ENCODE measurements at places on chromosomes 3 and 15. TPM values are rescaled to one million over a fixed set of nuclear protein-coding genes. Genes with fewer than 3 reads are reported as not detected.

The GABRB3 gene
- total RNA-seq: 2.2 TPM

The GPR171 gene
- 0.24 TPM for total RNA-seq

The ADAMTSL3 gene
- 11.5 TPM for total RNA-seq

The GABRR3 gene
- not detected for total RNA-seq

The SLCO3A1 gene
- total RNA-seq: 45.9 TPM

The ERC2 gene
- 0.76 TPM for total RNA-seq

The CASR gene
- total RNA-seq: not detected

The SLC51B gene
- not detected for total RNA-seq

The DCLK3 gene
- 0.41 TPM for total RNA-seq

The TTC21A gene
- 1.2 TPM for total RNA-seq

The KCNMB2 gene
- 1.8 TPM for total RNA-seq

The NANOGP8 gene
- not detected for total RNA-seq

The TGFBR2 gene
- total RNA-seq: 186 TPM

The OSBPL10 gene
- total RNA-seq: 6.6 TPM

The HCLS1 gene
- total RNA-seq: 13.9 TPM

The PCYT1A gene
- 103 TPM for total RNA-seq

The PATL2 gene
- 3.3 TPM for total RNA-seq

The OR5K2 gene
- total RNA-seq: not detected

The UPK1B gene
- 0.11 TPM for total RNA-seq

The RTP3 gene
- total RNA-seq: not detected

The SEMA5B gene
- total RNA-seq: 5.2 TPM

The SOX14 gene
- total RNA-seq: not detected

The IL17RC gene
- total RNA-seq: 33.7 TPM

The KLHL25 gene
- 4.5 TPM for total RNA-seq

The FGF7 gene
- total RNA-seq: 44.6 TPM

The RNF111 gene
- 22.2 TPM for total RNA-seq

The LSMEM2 gene
- total RNA-seq: 29.8 TPM

The RARB gene
- 17.5 TPM for total RNA-seq

The PTH1R gene
- total RNA-seq: 12.7 TPM
